ENCODE measurements at places on chromosomes 2 and 18.

DNA sequence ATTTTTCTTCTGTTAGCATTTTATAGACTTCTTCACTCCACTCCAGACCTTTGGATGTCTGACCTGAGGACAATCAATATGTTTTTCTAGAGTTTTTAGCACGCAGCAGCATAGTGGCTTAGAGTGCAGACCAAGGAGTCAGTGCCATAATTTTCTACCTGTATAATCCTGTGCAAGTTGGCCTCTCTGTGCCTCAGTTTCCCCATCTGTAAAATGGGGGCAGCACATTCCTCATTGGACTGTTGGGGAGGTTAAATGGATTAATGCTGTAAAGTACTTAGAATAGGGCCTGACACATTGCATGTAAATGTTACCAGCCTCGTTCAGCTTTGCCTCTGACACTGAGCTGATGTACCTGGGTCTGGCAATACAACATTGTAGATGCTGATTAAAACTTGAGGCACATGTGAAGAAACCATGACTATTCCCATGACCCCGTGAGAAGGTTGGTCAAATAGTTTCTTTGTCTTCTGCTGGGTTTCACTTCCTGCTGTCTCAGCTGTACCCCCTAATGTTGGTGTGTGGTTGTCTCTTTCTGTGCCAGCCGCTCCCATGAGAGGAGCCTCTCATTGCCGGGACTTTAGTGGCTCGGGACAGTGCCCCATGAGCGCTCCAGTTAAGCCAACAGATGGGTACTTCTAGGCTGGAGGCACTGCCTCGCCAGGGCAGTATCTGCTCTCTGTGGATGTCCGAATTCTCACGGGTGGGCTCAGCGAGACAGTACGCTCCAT is 125.3 kb downstream of the SH3RF3 start:
- DNase-seq = no peak

GRCh38 chr18:80252136-80252535 is 4.8 kb upstream of the PARD6G start:
- DNase-seq = no peak

DNA sequence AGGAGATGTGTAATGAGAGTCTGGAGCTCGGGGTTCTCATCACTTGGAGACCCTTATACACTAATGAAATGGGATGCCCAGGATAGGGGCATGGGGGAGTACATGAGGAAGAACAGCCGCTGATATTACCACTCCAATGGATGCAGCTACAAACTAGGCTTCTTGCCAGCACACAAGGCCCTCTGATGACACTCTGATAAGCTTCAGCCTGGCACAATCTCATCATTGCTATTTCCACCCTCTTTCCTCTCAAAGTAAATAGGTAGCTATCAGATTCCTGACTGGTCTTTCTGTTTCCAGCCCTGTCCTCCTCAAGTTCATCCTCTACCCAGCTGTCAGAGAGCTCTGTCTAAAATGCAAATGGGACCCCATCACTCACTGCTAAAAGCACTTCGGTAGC is 103.0 kb downstream of the GPR39 start:
- no peak for DNase-seq

DNA sequence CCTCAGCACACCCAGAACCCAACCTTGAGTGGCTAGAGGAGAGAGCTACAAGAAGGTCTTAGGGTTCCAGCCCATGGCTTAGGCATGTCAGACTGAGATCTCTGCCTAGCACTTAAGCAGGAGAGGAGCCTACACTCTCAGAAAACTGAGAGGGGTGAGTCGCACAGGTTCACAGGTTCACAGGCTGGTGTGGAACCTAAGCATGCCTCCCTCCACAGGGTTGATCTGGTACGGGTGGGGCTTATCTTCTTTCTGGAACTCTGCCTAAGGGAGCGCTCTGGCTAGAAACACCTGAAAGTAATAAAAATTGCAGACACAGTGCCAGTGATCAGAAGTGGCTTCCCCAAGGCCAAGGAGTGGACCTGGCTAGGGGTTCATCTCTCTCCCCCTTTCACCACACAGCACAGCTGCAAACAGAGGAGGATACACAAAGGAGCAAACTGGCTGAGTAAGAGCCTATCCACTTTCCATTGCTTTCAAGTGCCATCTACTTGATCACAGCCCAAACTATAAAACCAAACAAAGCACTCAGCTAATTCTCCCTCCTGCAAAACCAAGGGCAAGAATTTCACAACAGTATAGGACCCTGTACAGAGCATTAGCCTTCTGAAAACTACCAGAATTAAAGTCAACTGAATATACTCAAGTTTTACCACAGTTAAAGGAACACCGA is 481.9 kb upstream of the SETBP1 start:
- no peak for DNase-seq

DNA sequence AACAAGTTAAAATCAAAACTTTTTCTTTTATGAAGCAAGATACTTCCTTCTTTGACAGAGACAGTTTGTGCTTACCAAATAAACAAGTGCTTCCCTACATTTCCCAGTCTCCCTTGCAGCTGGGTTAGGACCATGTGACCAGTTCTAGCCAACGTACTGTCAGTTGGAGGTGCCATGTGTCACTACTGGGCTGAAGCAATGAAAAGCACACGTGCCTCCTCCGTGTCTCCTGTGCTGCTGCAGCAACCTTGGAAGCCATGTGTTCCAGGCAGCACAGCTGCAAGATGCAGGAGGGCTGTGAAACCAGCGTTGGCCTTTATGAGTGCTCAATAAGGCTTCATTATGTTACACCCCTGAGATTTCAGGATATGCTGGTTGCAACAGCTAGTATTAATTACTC is 93.2 kb downstream of the DHRS9 start:
- DNase-seq = no peak

- DNase-seq = no peak
These were observed 31.3 kb downstream of the USP40 start for GRCh38 chr2:233535271-233535670.

GRCh38 chr18:37124516-37124915 is 295.6 kb downstream of the KIAA1328 start:
- no peak for DNase-seq

DNA sequence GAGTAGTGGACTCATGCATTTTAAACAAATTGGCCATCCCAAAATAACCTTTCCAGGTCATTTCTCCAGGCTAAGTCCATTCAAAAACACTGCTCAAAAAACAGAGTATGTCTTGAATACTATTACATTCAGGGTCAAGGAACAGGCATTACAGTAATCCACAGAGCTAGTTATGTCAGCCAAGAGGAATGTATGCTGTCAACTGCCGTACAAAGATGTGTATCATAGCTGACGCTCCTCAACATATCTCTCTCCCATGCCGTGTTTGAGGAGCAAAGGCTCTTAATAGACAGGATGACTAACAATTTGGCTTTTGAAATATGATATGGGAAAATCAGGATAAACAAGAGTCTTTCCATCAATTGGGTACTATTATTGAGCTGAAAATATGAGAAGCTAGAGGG is 68.8 kb upstream of the KCTD1 start:
- DNase-seq = no peak

GRCh38 chr2:137175246-137175645 is 409.9 kb downstream of the THSD7B start:
- DNase-seq = no peak

- DNase-seq = no peak
These were observed 645.5 kb upstream of the ID2 start for GRCh38 chr2:8036366-8036765.

DNA sequence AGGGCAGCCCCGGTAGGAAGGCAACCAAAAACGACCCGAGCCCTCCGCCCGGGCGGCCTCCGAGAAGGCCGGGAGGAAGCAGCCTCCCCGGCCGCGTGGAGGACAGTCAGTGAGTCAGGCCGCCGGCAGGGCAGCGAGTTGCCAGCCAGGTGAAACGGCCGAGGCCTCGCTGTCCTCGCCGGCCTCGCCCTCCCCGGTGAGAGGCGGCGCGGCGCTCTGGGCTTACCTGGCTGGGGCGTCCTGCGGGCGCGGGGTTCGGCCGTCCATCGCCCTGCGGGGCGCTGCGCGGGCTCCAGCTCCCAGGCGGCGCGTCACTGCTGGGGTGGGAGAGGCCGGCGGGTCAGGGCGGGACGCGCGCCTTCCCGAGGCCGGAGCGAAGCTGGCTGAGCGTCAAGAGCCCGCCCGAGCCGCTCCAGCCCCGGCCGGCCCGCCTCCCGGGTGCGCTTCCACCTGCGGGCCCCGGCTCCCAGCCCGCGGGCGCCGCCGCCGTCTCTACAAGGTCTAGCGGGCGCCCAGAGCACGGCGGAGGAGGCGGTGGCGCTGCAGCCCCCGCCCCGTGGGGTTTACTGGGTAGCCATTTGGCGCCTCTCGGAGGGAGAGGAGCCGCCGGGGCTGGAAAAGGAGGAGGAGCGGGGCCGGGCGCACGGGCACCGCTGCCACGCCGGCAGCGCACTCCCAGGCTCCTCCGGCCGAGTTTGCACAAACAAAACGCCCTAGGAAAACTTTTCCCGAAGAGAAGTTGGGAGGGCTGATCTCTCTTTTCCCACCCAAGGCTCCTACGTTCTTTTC is 499 bp downstream of the COBLL1 start:
- peak; percentile 82 for DNase-seq

GRCh38 chr2:165016772-165017411 is 61.6 kb upstream of the SLC38A11 start:
- DNase-seq = no peak

DNA sequence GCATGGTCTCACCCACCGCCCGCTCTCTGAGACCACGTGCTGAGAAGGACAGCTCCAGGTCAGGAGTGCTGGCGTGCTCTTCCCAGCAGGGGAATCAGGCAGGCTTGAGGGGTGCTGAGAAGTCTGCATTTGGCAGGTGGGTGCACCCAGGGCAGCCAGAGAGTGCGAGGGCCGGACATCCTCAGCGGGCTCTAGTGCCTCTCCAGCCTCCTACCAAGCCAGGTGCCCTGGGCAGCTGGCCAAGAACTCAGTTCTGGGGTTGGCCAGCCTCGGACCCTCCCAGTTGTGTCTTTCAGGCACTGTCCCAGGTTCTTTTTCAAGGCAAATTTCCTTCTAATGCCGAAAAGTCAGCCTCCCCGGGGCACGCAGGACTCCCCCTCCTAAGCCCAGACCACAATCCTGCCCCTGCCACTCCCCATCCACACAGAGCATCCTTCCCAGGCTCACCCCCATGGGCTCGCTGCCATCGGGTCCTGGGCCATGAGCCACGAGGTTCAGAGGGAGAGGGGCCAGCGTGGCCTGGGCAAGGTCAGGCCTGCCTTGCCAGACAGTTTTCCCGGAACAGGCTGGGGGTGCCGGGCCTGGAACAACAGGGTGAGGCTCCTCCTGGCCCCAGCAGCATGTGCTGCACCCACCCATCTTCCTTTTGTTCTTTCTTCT is 52.2 kb upstream of the GPC1 start:
- DNase-seq = no peak

GRCh38 chr2:105381101-105381668 is 17.7 kb downstream of the FHL2 start:
- no peak for DNase-seq

Data from right forelimb (tissue), 1 donor.